Stimulated activated CD8-positive, alpha-beta memory T cell treated with anti-CD3 and anti-CD28 coated beads, Interleukin-7, amount 100 ng/mL, for 4 hours (primary cell): ENCODE measurements at places on chromosomes 1 and 21.

- no peak for DNase-seq
These were observed 305.4 kb upstream of the PTBP2 start for GRCh38 chr1:96416111-96416595.

DNA sequence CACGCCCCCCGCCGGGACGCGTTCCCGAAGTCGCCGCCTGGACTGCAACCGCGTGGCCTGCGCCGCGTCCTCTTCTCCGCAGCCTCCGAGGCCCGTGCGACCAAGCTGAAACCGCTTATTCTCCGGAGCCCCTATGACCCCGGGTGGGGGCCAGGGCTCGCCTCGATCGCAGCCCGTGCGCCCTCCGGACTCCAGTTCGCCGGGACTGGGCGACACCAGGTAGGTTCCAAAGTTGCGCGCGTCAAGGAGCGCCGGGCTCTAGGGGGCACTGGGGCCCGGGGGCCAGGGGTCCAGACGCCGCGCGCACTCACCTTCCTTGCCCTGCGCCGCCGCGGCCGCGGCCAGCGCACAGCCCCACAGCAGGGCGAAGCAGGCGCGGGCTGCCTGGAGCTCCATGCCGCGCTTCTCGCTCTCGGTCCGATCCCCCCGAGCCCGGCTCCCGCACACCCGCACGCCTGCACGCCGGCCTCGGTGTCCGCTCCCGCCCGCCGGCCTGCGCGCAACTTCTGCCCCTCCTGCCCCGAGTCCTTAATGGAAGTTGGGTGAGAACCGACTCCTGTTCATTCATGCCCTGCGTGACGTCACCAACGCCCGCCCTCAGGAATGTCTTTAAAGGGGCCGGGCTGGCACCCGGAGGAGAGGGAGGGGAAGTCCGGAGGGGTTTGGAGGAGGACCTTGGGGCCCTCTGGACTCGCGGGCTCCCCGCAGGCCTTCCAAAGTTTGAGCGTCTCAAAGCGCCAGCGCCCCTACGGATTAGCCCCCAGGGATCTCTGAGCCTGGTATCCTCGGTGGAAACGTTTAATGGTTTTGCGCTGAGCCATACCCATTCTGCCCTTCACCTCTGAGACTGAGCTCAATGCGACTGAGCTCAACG, at the start of gene EPHA2:
EPHA2 (minus strand) TSS at position 533 of the 874 bp plus-strand sequence; CDS start at position 396, 137 bp downstream.
- no peak for DNase-seq

DNA sequence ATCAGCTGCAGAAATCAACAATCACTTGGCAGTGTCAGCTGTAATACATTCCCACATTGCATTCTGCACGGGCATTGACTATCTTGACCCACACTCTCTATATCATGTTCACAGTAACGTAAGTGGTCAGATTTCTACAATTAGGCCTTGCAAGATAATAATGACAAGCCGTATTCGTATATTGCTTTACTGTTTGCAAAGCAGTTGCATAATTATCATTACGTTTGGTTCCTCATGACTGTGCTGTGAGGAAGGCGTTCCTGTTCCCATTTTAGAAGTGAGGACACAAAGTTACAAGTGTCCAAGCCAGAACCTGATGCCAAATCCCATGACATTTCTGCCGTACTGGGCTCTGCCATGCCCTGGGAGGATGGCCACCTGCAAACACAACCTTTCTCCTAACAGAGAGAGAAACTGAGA, 53.5 kb upstream of the TARBP1 start:
- no peak for DNase-seq

GRCh38 chr1:8382608-8383505, 64.9 kb downstream of the SLC45A1 start:
- DNase-seq = no peak

DNA sequence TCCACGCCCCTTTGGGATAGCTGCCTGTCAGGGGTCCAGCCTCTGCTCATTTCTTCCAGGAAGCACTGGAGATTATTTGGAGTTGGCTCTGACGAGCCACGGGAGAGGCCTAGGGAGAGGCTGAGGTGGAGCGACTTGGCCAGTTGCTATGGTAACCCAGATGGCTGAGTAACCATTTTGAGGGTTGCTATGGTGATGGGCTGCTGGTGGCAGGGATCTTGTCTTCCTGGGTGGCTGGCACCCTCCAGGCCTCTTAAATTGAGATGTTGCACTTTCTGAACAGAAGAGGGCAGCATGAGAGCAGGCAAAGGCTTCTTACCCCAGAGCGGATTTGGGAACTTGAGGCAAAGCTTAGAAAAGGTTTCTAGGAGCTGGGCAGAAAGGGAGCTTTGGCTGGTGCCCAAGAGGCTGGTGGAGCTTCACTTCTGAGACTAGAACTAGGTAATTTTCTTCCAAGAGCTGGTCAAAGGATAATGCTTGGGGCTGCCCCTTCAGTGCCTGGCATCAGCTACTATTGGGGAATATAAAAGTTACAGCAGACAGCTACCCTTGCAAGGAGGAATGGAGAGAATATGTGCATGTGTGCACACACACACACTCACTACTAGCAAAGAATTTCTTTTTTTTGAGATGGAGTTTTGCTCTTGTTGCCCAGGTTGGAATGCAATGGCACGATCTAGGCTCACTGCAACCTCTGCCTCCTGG, 72.5 kb downstream of the NDUFS5 start:
- peak; percentile 46 for DNase-seq

GRCh38 chr1:40309374-40310128, 7.5 kb downstream of the COL9A2 start:
- DNase-seq = no peak

DNA sequence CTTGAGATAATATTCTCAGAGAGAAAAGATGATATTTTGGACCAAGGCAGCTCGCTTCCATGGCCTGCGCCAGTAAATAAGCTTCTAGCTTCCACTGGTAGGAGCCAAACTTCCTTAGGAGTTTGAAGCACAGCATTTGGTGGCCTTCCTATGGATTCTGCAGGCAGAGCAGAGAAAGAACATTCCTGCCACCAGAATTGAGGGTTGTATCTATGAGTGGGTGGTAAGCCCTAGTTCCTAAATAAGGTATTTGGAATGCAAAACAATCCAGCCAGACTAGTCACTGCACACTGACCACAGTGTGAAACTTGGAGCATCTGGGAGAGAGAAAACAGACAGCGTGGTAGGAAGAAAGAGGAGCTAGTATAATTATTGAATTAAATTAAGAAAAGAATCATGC, 54.1 kb upstream of the BCAR3 start:
- no peak for DNase-seq

- DNase-seq = no peak
These were observed 35.0 kb upstream of the TDRD10 start for GRCh38 chr1:154466921-154467417.

DNA sequence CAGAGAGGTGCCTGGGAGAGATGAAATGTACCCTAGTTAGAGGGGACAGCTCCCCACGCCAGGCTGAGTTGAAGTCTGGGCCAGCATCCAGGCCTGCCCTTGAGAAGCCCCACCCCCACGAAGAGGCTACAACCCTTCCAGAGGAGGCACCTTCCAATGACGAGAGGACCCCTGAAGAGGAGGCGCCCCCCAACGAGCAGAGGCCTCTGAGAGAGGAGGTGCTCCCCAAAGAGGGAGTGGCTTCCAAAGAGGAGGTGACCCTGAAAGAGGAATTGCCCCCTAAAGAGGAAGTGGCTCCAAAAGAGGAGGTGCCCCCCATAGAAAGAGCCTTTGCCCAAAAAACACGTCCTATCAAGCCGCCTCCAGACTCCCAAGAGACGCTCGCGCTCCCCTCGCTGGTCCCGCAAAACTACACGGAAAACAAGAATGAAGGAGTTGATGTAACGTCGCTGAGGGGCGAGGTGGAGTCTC, 3.1 kb downstream of the EVA1B start:
- DNase-seq = no peak

GRCh38 chr21:37202221-37203110, 64.7 kb downstream of the VPS26C start:
- no peak for DNase-seq

- DNase-seq = no peak
These were observed 753.6 kb upstream of the TPTE start for GRCh38 chr21:9767592-9768375.

- no peak for DNase-seq
These were observed 76.3 kb downstream of the NPHP4 start for GRCh38 chr1:5915587-5916571.

- DNase-seq = no peak
These were observed 336.0 kb downstream of the DISC1 start for GRCh38 chr1:231962636-231963035.

DNA sequence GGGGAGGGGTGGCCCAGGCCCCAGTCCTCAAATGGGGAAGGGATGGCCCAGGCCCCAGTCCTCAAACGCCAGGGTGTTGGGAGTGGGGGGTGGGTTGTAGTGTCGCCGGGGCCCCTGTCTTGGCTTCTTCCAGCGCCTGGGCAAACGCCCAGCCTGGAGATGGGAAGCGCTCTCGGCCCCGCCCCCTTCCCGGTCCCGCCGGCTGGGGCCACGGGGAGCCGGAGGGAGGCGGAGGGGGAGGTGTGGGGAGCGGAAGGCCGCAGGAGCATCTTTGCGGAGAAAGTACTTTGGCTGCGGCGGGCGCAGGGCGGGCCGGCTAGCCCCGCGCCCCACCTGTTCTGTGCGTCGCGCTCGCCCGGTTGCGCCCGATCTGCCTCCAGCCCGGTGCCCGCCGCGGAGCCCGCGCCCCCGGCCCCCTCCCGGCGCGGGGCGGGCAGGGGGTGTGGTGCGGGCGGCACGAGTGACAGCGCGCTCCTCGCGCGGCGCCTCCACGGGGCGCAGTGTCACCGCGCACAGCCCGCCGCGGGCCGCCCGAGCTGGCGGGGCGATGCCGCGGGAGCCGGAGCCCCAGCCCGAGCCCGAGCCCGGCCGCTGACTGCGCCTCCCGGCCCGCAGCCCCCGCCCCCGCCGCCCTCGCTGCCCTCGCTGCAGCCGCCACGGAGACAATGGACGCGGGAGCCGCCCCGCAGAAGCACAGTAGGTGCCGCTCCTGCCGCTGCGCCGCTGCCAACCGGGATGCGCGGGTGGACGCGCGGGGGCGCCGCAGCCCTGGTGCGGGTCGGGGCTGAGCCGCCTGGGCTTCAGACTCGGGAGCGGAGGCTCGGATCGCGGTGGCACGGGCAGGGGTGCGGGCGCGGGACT, 31.1 kb upstream of the PEX10 start:
- DNase-seq = no peak

GRCh38 chr1:165632491-165632890, 1.5 kb downstream of the MGST3 start:
- no peak for DNase-seq

GRCh38 chr1:78035121-78035520, 10.6 kb upstream of the GIPC2 start:
- no peak for DNase-seq

DNA sequence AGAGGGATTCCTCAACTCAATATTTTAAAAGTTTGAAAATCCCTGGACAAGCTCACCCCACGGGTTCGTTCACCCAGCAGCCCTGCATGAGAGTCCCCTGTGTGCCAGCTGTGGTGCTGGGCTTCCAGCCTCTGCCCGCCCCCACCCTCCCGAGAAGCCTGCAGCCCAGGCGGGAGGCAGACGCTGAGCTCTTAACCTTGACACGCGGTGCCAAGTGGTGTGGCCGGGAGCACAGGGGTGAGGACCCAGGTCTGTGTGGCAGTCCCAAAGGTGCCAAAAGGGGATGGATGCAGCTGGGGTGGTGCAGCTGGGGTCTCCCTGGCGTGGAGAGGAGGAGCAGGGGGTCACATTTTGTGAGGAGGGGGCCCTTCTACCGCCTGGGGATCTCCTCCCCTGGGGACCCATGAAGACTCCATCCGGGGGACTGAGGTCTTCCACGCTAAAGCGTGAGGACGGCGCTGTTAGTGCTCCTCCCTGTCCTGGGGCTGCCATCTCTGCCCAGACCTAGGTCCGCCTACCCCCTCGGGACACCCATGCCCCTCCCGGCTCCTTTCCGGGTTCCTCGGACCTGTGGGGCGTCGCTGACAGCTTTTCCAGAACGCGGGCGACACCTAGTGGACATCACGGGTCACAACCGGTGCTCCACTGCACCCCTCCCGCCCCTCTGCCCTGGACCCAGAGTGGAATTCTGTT, 12.9 kb downstream of the PLA2G2F start:
- peak; percentile 59 for DNase-seq

GRCh38 chr21:31848326-31848985, 24.4 kb upstream of the HUNK start:
- no peak for DNase-seq

- DNase-seq = no peak
These were observed 5.0 kb upstream of the KIAA0040 start for GRCh38 chr1:175197531-175197930.

DNA sequence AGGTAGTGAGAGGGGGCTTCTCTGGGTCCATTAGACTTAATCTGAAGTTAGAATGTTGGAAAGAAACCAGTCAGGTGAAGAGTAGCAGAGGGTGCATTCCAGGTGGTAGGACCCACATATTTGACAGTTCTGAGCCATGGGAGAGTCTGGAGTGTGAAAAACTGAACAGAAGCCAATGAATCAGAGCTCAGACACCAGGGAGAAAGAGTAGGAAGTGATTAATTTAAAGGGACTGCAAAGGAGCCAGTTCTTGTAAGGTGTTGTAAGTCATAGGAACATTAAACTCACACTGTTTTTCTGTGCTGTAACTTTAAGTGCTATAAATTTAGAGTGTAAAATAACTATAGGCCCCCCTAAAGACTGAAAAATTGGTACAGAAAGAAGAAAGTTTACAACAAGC, 5.9 kb upstream of the DHX9 start:
- no peak for DNase-seq

- DNase-seq = no peak
These were observed 414.8 kb downstream of the NPHP4 start for GRCh38 chr1:5577255-5578040.

- no peak for DNase-seq
These were observed 21.1 kb downstream of the RTCA start for GRCh38 chr1:100287162-100287561.

- DNase-seq = no peak
These were observed 9.0 kb upstream of the LDLRAP1 start for GRCh38 chr1:25534410-25534788.

GRCh38 chr1:26155370-26156284, 3.3 kb upstream of the FAM110D start:
- no peak for DNase-seq

GRCh38 chr1:68228851-68229250, 3.5 kb downstream of the WLS start:
- DNase-seq = no peak

- DNase-seq = no peak
These were observed 38.9 kb downstream of the WARS2 start for GRCh38 chr1:119101563-119101962.

GRCh38 chr1:19370453-19371170, 58.5 kb downstream of the SLC66A1 start:
- no peak for DNase-seq

GRCh38 chr1:209743145-209743482, 12.7 kb upstream of the TRAF3IP3 start:
- DNase-seq = no peak

DNA sequence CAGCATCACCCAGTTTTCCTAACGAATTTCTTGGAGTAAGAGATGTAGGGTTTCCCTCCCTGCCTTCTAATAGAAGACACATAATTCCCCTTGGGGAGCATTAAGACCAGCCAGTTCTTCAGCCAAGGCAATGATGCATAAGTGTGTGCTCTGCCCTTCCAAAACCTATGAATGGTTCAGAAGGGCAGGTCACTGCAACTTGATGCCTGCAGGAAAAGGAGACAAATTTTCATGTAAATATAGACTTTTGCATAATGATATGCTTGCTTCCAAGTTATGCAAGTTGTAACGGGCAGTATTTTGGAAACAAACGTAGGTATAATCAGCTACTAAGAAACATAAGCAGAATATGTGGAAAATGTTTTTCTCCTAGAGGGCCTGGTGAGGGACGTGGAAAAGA, 31.6 kb downstream of the PTGS2 start:
- no peak for DNase-seq
